Activated CD8-positive, alpha-beta T cell treated with anti-CD3 and anti-CD28 coated beads, Interleukin-2, amount 10 ng/mL, durations not matched to agents 7 days and 5 days (primary cell): ENCODE measurements at places on chromosomes 6 and 20.

- no peak for DNase-seq
Measured at GRCh38 chr20:24753130-24753529, 195.9 kb upstream of the CST7 start.

DNA sequence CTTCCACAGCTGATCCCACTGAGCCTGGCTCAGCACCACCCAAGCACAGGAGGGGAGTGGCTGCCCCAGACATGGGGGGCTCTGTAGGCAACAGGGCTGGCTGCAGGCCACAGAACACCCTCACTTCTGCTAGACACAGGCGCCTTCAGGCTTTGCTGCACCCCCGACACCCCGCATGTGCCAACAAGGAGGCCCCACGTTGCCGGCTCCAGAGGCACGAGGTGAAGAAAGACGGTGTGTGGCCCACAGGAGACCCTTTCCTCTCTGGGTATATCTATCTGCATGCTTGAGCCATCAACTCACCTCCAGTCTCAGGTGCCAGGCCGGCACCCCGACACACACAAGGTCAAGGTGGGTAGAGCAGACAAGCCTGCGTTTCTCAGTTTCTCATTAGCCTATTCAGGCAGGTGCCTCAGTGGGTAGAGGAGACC is 158.3 kb downstream of the DLL1 start:
- DNase-seq, result no peak

DNA sequence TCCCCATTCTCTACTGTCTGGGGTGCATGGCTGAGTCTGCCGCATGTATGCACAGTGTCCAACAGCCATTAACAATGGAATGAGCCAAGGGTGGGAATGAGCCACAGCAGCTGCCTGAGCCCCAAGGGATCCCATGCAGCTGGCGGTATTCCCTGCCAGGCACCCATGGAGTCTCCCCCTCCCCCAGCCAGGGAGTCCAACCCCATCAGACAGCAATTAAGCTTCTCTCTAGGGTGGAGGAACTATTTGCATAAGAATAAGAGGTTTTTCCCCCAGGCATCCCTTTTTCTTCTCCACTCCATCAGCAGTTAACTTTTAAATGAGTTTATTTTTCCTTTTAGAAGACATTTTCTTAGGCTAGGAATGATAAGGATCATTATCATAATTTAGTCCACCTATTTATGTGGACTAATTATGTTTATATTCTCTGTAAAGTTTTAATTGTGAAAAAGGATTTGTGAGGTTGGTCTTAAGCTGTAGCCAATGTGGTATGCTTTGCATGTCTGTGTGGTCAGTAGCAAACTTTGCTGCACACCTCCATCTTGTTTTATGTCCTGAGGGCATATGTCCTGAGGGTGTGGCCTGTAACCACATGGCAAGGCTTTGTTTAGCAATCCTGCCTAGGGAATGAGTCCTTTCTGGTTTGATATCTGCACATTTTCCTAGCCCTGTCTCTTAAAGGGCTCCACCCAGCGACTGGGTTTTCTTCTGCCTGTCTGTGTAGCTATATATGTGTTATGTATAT is 158.9 kb upstream of the OLIG3 start:
- DNase-seq, result no peak

GRCh38 chr20:5172167-5172601 is 45.4 kb downstream of the CDS2 start:
- no peak for DNase-seq

GRCh38 chr6:138450445-138450844 is 46.4 kb downstream of the HEBP2 start:
- DNase-seq, result no peak

DNA sequence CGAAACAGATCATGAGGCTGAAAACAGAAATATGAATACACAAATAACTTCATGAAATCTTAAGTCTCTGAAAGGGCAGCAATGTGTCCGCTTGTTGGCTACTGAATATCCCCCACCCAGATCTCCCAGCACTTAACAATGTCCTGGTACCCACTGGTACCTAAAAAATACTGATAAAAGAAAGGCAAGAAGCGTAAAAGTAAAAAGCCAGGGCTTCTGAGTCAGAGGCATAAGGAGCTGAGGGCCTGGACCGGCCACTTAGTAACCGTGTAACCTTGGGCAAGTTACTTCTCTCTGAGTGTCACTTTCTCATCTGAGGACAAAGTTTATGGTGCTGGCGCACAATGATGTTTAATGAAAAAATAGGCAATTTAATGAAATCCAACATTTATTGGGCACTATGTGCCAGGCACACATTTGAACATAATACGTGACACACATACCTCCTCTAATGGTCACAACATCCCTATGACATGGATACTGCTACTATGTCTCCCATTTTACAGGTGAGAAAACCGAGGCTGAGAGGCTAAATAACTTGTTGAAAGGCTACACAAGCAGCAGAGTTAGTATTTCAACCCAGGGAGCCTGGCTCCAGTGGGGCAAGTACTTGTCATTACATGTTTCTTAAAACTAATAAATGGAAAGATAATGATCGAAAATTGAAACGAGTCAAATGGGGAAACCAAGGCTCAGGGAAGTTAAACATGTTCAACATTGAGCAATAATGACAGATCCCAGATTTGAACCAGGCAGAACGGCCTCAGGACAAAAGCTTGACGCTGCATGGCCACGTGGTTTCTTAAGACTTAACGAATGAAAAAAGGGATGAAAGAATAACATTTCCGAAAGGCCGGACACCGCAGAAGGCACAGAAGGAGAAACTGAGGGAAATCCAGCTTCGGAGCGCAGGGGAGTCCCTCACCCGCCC is 828 bp downstream of the TP53RK start:
- DNase-seq, result no peak

DNA sequence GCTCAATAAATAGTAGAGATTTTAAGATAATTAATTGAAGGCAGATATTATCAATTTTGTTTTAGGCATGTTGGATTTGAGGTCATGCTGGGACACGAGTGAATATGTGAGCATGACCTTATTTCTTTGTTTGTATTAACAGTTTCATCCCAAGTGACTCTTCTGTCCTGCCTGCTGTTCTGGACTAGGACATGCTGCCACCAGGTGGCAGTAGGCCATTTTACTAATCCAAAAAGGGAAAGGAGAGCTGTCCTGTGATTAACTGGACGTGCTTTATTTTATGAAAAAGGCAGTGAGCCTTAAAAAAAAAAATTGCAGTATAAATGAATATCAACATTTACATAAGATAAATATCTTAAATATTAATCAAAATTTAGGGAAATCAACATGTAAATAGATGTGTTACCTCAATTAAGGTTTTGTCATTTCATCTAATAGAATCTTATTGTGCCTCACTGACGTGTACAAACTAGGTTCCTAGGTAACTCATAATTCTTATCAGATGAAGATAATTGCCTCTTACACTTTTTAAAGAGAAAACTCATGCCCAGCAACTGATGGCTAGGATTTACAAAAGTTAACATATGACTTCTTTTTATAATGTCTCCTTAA is 49.8 kb downstream of the FRK start:
- peak; percentile 61 for DNase-seq

DNA sequence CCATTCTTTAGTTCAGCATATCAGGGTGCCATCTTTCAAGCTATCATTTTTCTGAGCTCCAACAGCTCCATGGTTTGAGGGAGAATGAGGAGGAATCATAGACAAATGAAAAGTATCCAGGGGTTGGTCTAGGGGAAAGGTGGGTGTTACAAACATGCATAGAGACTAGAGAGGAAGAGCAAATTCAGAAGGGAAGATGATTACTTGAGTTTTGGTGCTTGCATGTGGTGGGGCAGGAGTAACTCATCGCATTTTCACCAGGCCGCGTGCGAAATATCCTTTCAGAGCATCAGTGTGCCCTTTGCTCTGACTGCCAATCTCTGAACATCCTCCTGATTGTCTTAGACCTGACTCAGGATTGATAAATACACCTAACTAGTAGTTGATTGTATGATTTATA is 7.7 kb upstream of the BICRAL start:
- peak; percentile 48 for DNase-seq

GRCh38 chr6:134374491-134375219 is 56.7 kb upstream of the SGK1 start:
- DNase-seq, result no peak

- no peak for DNase-seq
Measured at GRCh38 chr6:38738261-38738660, 23.1 kb downstream of the DNAH8 start.
